Osteoblast (primary cell): ENCODE measurements at places on chromosomes 2 and 18. TPM values are rescaled to one million over a fixed set of nuclear protein-coding genes. Genes with fewer than 3 reads are reported as not detected.

The SALL3 gene
- total RNA-seq = not detected in 2 replicates

The C1GALT1C1L gene
- total RNA-seq = 0.72 and 1.2 TPM in 2 replicates

The NPAS2 gene
- total RNA-seq = 8.3 and 8.7 TPM in 2 replicates

The CIAO1 gene
- 111 and 126 TPM in 2 replicates for total RNA-seq

The RAB17 gene
- 0.36 TPM in 1 of 2 replicates, not detected in the other for total RNA-seq

The MOGAT1 gene
- total RNA-seq = not detected in 2 replicates

The ALPI gene
- not detected in 2 replicates for total RNA-seq

The TMEM247 gene
- total RNA-seq = not detected in 2 replicates

The GPR39 gene
- 3.6 and 4.4 TPM in 2 replicates for total RNA-seq
